Fibroblast of lung (primary cell): ENCODE measurements at places on chromosomes 12 and 14. TPM values are rescaled to one million over a fixed set of nuclear protein-coding genes. Genes with fewer than 3 reads are reported as not detected.
A peak's percentile ranks its signal among the peaks of the same experiment; 100 is the strongest.

The MYF6 gene
- 0.07 TPM in 1 of 2 replicates, not detected in the other for polyA plus RNA-seq

The DLK1 gene
- not detected in 2 replicates for polyA plus RNA-seq

DNA sequence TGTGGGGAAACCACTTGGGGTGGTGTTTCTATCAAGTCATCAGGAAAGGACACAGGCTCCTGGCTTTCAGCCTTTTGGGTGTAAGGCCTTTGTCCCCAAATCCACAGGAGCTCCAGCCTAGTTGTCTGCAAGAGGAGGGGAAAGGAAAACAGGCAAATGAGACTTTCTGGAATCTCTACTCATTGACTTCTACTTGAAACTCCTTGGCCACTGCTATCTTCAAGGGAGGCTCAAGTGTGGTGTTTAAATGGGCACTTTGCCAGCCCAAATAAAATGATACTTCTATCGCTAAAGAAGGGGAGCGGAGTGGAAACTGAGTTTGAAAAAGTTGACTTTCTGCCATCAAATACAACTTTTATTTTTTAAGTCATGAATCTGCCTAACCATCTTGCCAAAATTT, 445.9 kb upstream of the RGS6 start:
- peak; percentile 44 for DNase-seq

DNA sequence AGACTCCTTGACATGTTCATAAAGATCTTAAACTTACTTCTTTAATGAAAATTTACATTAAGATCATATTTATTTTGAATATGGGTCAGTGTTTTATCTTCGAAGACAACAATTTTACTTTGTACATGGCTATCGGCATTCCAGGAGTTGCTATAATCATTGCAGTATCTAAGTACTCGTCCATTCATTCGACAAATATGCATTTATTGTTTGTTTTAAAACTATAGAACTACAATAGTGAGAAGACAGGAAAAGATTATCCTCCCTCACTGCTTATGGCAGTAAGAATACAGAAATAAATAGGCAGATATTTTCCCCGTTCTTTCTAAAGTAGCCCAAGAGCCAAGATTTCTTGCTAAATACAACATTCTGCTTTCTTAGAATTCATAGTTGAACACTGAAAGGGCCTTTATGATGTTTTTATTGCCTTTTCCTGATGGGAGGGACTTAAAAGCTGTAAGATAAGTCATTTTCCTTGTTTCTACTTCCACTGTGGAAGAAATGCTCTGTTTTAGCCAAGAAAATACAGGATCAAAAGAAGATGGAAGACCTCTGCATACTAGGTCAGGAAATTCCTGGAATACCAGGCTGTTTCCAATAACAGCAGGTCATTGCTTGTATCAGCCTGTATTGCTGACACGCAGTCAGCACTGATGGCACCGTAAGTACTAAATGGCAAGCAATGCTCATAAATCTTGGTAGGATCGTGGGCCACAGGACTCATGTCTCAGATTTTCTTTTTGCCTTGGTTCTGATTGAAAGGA, 521.0 kb upstream of the ATP2B1 start:
- no peak for DNase-seq

DNA sequence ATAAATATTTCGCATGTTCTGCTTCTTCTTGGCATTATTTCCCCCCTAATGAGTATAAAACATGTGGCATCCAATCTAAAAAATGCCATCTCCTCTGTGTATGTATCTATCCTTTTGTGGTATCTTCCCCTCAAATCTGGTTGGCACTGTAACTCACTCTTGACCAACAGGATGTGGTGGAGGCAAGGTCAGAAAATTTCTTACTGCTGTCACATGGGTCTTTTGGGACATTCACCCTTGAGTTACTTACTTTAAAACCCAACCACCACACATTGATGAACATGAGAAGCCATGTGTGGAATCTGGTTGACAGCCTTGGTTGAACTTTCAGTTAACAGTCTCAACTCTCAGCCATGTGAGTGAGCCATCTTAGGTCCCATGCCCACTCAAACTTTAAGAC, 516.9 kb downstream of the SLC16A7 start:
- no peak for DNase-seq

DNA sequence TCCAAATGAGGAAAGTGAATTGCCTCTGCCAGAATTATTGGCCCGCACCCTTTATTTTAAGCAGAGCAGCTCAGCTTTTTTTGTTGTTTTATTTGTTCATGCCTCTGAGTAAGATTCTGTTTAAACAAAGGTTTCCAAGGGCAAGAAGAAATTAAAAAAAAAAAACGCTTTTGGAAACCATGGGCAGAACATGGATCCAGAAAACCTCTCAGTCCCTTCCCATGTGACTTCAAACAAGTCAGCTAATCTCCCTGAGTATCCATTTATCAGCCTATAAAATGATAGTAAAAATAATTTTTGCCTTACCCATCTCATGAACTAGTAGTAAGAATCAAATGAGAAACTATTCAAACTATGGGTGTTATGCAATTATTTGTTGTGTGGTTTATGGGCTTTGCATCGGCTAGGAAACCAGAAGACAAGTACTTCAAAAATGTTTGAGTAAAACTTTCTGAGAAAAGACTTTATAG, 27.6 kb downstream of the KITLG start:
- peak; percentile 77 for DNase-seq

- DNase-seq: no peak
Observed at GRCh38 chr12:108832208-108832607, 25.2 kb downstream of the SSH1 start.

DNA sequence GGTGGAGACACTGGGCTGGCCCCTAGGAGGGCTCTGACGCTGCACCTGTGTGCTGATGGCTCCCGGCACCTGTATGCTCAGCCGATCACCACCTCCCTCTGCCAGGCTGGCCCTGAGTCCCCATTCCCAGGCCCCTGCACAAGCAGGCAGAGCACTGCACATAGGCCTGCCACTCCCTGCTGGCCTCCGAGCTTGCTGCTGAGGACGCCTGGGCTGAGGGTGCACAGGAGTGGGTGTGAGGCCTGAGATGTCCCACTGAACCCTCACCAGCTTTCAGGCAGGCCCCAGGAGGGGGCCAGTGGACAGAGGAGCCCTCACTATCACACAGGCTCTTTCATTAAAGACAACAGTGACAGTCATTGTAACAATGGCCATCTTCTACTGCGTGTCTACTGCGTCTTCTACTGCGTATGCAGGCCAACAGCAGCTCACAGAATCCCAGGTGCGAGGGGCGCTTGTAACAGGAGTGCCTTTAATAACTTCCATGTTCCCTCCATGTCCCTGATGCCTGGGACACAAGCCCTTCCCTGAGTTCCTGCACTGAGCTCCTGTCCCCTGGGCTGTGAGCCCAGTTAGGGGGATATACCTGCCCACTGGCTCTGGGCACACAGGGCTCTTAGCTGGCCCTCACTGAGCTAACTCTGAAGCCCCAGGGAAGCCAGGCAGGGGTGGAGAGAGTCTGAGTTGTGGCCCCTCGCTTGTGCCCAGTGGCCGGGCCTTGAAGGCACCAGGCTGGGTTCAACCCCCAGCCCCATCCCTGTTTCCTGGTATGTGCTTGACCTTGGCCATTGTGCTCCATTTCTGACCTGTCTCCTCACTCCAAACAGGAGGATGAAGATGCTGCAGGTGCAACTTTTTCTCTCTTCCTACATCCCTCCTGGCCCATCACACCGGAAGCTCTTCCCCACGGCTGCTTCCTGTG, 71.3 kb downstream of the PRIMA1 start:
- DNase-seq: no peak

DNA sequence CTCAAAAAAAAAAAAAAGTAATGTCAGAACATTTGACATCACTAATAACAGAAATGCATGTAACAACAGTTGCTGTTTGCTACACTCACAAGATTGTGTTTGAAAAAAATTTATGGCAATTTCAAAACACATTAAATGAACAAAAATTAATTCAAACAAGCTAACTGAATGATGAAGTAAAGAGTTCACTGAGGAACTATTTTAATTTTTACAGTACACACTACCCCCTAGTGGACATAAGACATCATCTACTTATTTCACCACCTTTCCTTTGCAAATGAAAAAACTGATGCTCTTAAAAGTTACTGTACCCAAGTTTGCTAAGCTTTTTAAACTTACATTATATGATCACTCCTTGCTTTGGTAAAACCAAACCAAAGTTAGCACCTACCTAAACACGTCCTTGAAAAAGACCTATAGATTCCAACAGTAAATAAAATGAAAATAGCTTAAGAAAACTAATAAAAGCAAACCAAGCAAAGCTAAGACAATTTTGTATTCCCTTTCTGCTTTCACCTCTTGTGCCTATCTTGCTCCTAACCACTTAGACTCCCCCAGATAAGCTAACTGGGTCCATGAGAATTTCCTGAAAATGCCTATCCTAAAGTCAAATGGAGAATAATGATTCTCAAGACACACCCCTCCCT, 22.2 kb downstream of the UBE2N start:
- peak; percentile 84 for DNase-seq

DNA sequence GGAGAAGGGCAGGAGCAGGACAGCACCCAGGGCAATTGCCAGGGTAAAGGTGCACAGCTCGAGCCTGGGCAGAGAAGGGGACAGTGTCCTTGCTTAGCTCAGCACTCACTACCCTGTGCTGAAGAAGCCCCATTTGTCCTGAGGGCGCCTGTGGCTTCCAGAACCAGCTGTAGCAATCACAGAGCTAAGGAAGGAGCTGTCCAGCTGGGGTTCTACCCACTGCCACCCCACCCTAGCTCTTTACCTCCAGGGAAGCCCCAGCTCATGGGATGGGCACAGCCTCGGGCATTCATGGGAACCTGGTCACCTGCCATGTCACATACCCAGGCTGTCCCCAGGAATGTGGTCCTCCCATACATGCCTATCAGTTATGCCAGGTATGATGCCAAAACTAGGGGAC, 5.8 kb downstream of the LMBR1L start:
- DNase-seq: no peak

GRCh38 chr12:132385923-132386751, 56.7 kb upstream of the GALNT9 start:
- no peak for DNase-seq

DNA sequence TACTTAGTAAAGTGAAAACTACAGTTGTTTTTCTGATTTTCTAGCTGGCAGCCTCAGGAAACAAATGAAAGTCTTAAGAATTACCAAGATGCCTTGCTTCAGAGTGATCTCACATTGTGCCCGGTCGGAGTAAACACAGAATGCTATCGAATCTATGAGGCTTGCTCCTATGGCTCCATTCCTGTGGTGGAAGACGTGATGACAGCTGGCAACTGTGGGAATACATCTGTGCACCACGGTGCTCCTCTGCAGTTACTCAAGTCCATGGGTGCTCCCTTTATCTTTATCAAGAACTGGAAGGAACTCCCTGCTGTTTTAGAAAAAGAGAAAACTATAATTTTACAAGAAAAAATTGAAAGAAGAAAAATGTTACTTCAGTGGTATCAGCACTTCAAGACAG, 28.9 kb downstream of the RXYLT1 start:
- no peak for DNase-seq

DNA sequence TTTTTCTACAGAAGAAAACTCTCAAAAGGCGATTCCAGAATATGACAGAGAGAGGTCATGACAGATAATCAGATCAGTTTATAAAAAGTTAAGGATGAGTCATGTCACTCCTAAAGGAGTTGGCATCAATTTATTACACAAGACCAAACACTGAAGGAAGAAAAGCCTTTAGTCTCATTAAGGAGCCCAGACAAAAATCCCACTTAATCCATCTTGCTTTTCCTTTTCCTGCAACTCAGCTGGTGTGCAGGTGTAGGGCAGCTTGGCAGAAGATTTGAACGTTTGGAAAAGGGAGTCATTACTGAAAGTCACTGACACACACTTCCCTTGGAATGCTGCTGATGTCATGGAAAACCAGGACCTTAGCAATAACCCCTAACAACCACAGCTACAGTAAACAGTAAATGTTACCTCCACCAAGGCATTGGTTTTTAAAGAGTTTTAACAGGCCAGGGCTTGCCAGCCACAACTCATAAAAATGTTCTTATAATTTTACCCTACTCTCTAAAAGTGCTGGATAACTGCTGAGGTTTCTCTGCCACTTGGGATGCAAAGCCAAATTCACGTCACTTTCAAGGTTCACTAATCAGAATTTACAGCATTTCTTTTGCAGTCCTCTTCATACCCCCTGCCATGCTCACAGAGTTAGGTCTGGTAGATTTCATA, 320.6 kb downstream of the RAD51B start:
- DNase-seq: peak; percentile 100

DNA sequence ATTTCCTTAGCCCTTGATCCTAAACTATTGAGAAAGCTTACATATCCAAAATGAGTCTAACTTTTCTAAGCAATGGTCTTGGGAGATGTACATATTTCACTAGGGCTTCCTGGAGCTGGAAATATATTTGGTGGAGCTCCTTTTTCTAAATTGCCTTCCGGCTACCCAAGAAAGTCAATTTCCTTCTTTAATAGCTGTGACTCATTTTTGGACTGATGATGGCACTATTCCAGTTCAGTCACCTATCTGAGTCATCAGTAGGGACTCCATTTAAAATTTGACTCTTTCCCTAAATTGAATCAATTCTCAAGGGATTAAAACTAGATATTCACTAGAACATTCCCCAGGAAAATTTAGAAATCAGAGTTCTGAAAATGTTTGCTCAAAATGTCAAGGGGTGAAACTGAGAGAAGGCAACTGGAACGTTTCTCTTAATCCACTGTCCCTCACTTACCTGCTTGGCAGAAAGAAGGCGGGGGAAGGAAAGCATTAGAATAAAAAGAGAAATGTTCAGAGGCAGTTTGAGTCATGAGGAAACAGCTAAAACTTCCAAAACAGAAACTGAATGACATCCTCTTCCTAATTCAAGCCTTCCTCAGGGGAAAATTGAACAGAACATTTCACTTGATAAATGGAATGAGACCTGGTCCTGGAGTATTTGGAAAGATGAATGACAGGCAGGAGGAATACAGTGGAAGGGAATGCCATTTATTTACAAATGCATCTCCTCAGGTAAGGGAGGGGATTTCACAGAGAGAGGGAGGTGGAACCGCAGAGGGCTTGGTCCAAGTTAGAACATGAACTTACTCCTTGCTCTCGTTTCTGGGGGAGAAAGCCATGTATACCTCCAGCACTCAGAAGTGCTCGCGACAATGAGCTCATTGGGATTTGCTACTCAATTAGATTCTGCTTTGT, 91.2 kb downstream of the RGS6 start:
- DNase-seq: no peak

DNA sequence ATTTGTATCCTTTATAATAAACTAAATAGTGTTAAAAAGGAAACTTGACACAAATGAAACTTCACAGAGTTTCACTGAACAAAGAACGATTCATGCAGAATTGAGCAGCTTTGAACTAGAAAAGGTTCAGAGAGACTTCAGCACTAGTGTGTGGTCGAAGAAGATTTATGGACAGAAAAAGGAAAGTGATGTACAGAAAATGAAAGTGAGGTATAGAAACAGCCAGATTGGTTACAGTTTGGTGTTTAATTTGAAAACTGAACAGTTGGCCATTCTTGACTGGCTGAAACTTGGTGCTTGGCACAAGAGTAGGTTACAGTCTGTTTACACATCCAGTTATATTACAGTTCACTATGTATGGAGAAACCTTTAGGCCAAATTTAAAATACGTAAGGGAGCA, 207.1 kb downstream of the GALC start:
- no peak for DNase-seq

- peak; percentile 65 for DNase-seq
Observed at GRCh38 chr12:115323223-115323905, 639.4 kb upstream of the TBX3 start.
